ENCODE measurements at places on chromosomes 13 and 19.
A peak's percentile ranks its signal among the peaks of the same experiment; 100 is the strongest.

- peak; percentile 86 for DNase-seq
These were observed 2.8 kb upstream of the TM9SF2 start for GRCh38 chr13:99498171-99499161.

GRCh38 chr19:39319892-39320248 lies 793 bp downstream of the LRFN1 start:
- DNase-seq, result no peak

DNA sequence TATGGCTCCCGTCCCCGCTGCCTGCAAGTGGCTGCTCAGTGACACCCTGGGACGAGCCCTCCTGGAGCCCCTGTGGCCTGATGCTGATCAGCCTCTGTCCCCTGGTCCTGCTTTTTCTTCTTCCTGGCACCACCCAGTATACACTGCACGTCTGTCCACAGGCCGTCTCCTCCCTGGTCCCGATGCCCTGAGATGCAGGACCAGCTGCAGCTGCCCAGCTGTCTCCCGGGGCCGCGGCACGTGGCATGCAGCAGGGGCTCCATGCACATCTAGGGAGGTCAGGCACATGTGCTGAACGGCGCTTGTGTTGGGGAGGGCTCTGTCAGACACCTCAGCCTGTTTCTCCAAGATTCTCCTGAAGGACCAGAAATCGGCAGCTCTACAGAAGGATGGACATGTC lies 30.2 kb downstream of the ZFR2 start:
- no peak for DNase-seq

DNA sequence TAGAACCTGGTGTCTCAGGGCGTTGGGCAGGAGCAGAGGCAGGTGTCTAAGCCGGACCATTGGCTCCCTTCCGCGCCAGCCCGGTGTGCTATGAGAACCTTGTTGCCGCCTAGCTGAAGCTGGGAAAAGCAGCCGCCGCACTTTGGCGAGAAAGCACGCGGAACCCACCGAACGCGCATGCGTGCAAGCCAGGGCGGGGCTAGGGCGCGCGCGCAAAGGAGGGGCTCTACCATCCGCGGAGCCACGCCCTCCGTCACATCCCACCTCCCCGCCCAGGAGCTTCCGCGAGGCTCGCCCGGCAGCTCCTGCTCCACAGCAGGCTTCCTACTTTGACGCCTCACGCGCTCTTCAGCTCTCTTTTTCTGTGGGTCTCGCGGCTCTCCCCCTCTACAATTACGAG lies 51.3 kb downstream of the WDR87 start:
- peak; percentile 47 for DNase-seq

- no peak for DNase-seq
These were observed 3.2 kb upstream of the ZNF235 start for GRCh38 chr19:44308011-44308410.

- DNase-seq, result no peak
These were observed 7.5 kb upstream of the MPV17L2 start for GRCh38 chr19:18185538-18185937.

GRCh38 chr19:53041366-53041765 lies 3.2 kb upstream of the ERVV-2 start:
- DNase-seq, result no peak

DNA sequence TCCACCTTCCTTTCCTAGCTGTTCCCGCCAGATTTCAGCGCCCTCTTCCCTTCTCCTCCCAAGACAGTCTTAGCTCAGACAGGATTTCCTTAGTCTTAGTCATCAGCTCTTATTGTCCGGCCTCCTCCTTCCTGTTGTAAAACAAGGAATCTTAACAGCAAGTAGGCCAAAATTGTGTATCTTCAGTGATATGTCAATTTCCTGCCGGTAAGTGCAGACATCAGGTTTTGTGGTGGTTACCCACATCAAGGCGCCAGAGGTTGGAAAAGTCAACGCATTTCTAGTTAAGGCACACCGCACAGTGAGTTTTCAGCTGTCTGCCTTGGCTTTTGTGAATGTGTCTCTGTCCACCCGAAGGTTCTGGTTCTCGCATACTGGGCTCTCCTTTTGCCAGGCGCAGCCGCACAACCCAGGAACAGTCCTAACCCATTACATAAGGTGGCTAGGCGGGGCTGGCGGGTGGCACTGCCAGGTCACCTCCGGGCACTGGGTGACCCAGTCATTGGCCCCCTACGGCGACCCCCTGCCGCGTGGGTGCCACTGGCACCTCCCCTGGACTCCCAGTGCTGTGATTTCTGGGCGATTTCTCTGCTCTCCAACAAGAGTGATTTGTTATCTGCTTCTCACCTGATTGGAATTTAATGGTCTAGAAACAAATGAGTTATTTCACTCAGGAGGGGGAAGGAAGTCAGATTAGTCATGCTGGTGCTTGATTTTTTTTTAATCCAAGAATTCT lies 12.9 kb downstream of the COL4A2 start:
- DNase-seq, result no peak

GRCh38 chr19:58183817-58184215 lies 955 bp downstream of the ZNF274 start:
- DNase-seq, result no peak

GRCh38 chr19:42275103-42275502 lies 6.1 kb downstream of the CIC start:
- no peak for DNase-seq

DNA sequence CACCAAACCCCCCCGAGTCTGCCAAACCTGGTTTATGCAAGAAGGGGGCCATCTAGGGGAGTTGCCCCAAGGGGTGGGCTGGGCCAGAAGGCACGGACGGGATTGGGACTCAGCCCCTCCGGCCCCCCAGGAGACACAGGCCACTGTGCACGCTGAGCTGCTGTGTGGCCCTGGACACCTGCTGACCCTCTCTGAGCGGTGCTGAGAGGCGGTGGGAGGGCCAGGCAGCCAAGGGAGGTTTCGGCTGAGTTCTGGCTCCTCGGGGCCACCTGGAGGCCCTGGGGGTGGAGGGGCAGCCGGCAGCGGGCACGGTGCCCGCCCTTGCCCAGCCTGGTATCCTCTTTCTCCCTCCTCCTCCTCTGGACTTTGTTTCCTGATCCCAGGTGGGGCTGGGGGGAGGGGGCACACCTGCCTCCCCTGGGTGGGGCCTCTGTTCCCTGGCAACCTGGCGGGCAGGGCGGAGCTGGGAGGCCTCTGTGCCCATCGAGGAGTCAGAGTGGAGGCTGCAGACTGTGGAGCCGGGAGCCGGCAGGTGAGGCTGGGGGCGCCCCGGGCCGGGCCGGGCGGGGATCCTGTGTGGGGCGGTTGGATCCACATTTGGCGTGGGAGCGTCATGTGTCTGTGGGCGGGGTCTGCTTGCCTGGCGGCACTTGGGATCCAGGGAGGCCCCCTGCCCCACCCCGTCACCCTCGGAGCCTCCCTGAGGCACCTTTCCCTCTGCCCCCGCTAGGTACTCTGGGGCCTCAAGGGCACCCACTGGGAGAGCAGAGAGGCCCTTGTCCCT lies at the start of gene MISP:
Gene MISP (plus strand): TSS at position 473 of the 784 bp plus-strand sequence. CDS start 5,835 bp downstream, outside the sequence.
- no peak for DNase-seq

GRCh38 chr13:109010912-109011311 lies 381.5 kb downstream of the MYO16 start:
- DNase-seq, result no peak

- DNase-seq, result no peak
These were observed 27.3 kb downstream of the IGFL1 start for GRCh38 chr19:46256855-46257254.

- no peak for DNase-seq
These were observed 290.4 kb downstream of the DACH1 start for GRCh38 chr13:71576571-71576970.

- DNase-seq, result no peak
These were observed 7.0 kb downstream of the RCN3 start for GRCh38 chr19:49534632-49535385.

GRCh38 chr13:72495681-72496080 lies 231.7 kb downstream of the MZT1 start:
- no peak for DNase-seq

GRCh38 chr19:17112700-17113099 lies 37.1 kb downstream of the MYO9B start:
- DNase-seq, result no peak

GRCh38 chr19:56066152-56067023 lies 54.7 kb downstream of the ZNF787 start:
- DNase-seq, result no peak

GRCh38 chr19:38816131-38816750 lies 3.5 kb upstream of the LGALS4 start:
- DNase-seq, result no peak

DNA sequence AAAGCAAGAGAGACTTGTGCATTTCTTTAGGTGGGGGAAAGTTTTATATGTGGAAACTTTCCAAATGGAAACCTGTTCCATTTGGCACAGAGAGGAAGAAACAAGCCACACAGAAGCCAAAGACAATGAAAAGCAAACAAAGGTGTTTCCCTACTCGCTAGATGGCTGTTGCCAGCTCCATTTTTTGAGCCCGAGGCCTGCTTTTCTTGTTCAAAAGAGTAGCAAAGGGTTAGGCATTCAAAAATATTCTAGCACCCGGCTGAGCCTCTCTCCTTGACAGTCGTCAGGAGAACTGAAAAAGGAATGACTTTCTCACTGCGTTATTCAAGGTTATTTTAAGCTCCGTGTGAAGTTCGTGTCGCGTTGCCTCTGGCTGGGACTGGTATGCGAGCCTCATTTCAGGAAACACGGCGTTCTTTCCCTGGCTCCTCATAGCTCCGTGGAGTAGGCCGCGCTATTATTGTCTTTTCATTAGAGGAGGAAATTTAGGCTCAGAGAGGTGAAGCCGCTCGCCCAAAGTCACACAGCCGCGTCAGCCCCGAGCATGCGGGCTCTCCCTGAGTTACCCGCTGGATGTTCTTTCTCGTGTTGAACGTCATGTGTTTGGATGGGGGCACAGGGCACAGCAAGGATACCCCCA lies 7.6 kb downstream of the TRPM4 start:
- DNase-seq, result no peak

DNA sequence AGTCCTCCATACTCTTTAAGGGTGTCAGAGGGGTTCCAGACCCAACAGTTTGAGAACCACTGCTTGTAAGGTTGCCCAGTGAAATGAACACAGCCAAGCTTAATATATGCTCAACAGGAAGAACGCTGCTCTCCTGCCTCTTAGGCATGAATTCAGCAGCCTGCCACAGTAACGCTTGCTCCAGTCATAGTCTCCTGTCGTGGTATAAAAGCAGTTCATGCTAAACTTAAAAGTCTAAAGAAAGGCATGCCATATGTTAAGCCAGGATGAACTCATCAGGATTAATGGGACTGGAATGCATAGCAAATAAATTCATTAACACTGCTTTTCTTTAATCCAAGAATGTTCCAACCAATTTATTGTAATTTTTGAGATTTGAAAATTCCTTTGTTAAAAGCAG lies 38.7 kb downstream of the SLC7A1 start:
- no peak for DNase-seq

GRCh38 chr19:41906916-41907680 lies 21.2 kb downstream of the ERFL start:
- DNase-seq, result no peak

DNA sequence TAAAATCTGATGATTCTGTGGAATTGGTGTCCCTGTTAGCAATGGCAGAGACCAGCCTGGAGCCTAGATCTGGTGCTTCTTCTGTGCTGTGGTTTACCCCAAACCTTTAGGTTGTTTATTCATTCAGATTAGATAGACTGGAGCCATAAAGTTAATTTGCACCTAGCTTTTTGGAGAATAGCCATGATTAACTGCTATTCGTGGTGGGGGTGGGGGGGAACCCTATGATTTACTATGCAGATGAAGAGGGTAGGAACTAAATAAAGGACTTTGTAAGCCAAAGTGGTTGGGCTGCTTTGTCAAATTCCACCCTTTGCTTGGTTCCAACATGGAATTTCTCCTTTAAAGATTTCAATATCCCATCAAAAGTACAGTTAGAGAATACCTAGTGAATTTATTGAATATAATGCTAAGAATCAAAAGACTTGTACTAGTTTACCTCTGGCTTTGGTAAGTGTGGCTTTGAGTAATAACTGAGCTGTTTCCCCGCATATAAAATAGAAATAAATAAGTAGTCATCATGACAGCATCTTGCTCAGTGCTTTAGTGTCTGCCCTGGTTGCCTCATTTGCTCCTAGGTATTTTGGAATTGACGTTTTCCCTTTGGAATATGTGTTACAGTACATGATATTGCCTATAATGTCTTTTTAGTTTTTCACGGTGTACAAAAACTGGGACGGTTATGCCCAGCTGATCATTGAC lies 27.6 kb downstream of the SKA3 start:
- DNase-seq, result no peak

GRCh38 chr19:14694641-14695266 lies 4.9 kb downstream of the ZNF333 start:
- DNase-seq, result no peak
